ENCODE measurements at places on chromosomes 4 and X. TPM values are rescaled to one million over a fixed set of nuclear protein-coding genes. Genes with fewer than 3 reads are reported as not detected.

GRCh38 chrX:69389101-69389501 is 115.0 kb upstream of the NALF2 start:
- DNase-seq: no peak
- no peak overlapping the region for H3K27ac ChIP-seq
- no peaks in the 10 kb centered on the region for H3K36me3 ChIP-seq
- no peaks in the 10 kb centered on the region for H3K27me3 ChIP-seq

DNA sequence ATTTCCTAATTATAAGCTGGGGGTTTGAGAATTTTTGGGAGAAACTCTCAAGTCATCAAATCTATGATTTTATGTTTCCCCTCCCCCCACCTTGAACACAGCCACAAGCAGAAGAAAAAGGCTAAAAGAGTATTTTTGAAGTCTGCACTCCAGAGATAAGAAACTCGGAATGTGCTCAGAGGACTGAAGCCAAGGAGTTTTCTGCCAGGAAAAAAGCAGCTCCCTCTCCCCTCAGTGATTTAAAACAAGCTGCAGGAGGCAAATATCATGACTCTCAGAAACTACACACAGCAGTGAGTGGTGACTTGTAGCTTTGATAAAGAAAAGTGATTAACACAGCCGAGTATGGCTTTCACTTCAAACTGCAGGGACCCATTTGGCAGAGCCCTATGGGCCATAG is 800.2 kb upstream of the FTHL17 start:
- no peak for DNase-seq
- H3K27ac ChIP-seq: no peak overlapping the region
- H3K36me3 ChIP-seq: no peaks in the 10 kb centered on the region
- H3K27me3 ChIP-seq: no peaks in the 10 kb centered on the region

Gene FAM236C
- total RNA-seq: not detected

GRCh38 chrX:22021751-22022324 is 10.3 kb upstream of the PHEX start:
- no peak overlapping the region for H3K4me3 ChIP-seq
- no peaks in the 10 kb centered on the region for H3K4me1 ChIP-seq
- no peak overlapping the region for H3K27ac ChIP-seq
- DNase-seq: no peak
- H3K27me3 ChIP-seq: no peaks in the 10 kb centered on the region

Gene GAGE12E
- total RNA-seq: not detected

- no peaks in the 10 kb centered on the region for H3K27me3 ChIP-seq
- no peaks in the 10 kb centered on the region for H3K4me1 ChIP-seq
- no peaks in the 10 kb centered on the region for H3K36me3 ChIP-seq
- no peak for DNase-seq
- H3K27ac ChIP-seq: no peak overlapping the region
Observed at GRCh38 chrX:7102119-7102518, 45.4 kb upstream of the STS start.

Gene AKAP4
- total RNA-seq: not detected

Data from naive thymus-derived CD4-positive, alpha-beta T cell (primary cell).